Activated CD8-positive, alpha-beta memory T cell treated with anti-CD3 and anti-CD28 coated beads for 24 hours (primary cell): ENCODE measurements at places on chromosomes 16 and 17.

DNA sequence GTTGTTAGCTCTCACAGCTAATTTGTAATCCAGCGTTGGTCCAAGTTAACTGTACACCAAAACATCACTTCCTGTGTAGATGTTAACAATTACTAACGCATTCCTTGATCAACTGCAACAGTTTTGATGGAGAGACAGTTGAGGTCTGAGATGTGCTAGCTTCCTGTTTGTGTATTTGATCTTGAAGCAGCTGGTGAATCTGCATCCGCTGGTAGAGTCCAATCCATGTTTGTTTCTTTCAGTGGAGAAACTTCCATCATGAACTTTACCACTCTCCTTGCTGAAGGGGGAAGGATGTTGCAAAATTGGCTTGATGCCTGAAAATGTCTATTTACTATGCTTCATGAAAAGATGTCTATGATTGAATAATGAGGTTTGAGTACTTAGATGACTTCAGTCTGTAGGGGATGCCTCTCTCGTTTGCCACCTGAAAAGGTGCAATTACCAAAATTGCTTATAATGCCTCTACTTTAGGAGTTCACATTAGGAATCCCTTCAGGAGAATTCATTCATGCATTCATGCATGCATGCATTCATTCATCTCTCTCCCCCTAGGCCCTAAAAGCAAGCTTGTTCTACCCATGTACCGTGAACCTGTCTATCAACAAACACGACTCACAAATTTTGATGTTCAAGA is 39.6 kb upstream of the ZKSCAN2 start:
- no peak for DNase-seq

DNA sequence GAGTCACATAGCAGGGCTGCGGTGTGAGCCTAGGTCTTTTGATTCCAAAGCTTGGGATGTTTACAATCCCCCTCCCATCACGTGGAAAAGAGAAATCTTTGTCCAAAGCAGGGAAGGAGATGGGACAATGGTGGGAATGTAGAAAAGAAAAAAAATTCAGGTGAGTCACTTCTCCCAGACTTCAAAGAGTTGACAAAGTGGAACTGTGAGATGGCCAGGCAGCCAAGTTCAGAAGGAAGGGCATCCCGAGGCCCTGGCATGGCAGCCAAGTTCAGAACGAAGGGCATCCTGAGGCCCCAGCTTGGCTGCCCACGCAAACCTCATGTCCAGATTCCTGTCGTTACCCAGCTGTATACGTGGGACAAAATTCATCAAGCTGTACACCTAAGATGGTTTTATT is 47.5 kb downstream of the FOXL1 start:
- DNase-seq = no peak

GRCh38 chr17:13480877-13481276 is 120.9 kb downstream of the HS3ST3A1 start:
- no peak for DNase-seq

DNA sequence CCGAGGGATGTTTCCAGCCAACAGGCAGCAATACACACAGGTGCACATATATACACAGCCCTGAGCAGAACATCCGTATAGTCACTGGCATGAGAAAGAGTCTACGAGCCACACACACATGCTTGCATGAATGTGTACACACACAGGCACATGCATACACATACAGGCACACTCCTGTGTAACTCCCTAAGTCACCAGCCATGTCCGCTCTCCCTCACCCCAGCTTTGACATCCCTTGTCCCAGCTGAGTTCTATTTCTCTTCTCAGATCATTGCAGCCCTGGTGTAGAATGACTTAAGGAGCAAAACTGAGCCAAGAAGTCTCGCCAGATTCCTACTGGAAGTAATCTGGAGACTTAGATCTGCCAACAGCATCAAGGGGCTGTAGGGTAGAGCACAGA is 13.1 kb downstream of the CDRT4 start:
- DNase-seq = no peak

GRCh38 chr17:73338050-73338521 is 26.3 kb upstream of the CDC42EP4 start:
- DNase-seq = no peak

- DNase-seq = no peak
Observed at GRCh38 chr16:4972938-4973587, 14.9 kb downstream of the SEC14L5 start.

DNA sequence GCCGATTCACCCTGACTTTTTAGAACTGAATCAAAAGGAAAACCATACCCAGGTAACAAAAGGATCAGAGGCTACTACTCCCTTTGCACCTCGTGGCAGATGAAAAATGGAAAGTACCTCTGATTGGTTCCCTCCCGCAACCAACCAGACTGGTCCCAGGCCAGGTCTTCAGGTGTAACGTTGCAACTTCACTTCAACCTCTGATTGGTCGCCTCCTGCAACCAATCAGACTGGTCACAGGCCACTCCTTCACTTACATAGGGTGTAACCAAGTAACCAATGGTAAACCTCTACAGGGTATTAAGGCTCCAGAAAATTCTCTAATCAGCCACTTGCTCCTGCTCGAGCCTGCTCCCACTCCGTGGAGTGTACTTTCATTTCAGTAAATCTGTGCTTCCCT is 89.4 kb downstream of the ADCY9 start:
- no peak for DNase-seq

- no peak for DNase-seq
Observed at GRCh38 chr17:64174686-64175456, 44.9 kb upstream of the ERN1 start.

- no peak for DNase-seq
Observed at GRCh38 chr17:17314501-17315071, 11.4 kb downstream of the NT5M start.
